ENCODE measurements at places on chromosomes 6 and 20.
A peak's percentile ranks its signal among the peaks of the same experiment; 100 is the strongest.

- no peak for DNase-seq
Observed at GRCh38 chr6:51793393-51793792, 294.0 kb downstream of the PKHD1 start.

DNA sequence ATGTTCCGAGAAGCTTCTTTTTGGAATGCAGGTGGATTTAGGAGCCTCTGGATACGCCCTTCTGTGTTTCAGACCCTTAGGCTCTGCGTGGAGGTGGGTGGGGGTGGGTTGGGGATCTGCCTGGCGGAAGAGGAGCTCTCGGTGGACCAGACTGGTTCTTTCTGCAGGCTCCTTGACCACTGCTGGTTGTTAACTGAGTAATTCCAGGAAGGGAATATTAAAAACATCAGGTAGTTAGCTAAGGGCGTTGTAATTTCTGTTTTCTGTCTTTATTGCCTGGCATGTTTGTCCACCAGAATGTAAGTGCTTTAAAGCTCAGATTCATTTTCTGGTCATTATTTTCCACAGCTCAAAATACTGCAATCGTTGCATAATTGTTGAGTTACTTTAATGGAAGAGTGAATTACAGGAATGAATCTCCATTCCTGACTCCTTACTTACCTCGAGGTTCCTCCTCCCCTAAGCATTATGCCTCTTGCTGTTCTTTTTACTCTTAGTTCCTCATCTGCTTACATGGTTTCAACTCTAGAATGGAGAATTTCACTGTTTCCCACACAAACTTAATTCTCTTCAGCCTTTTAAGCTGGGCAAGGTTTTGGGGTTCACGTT lies 5.9 kb downstream of the CDYL start:
- DNase-seq = no peak

DNA sequence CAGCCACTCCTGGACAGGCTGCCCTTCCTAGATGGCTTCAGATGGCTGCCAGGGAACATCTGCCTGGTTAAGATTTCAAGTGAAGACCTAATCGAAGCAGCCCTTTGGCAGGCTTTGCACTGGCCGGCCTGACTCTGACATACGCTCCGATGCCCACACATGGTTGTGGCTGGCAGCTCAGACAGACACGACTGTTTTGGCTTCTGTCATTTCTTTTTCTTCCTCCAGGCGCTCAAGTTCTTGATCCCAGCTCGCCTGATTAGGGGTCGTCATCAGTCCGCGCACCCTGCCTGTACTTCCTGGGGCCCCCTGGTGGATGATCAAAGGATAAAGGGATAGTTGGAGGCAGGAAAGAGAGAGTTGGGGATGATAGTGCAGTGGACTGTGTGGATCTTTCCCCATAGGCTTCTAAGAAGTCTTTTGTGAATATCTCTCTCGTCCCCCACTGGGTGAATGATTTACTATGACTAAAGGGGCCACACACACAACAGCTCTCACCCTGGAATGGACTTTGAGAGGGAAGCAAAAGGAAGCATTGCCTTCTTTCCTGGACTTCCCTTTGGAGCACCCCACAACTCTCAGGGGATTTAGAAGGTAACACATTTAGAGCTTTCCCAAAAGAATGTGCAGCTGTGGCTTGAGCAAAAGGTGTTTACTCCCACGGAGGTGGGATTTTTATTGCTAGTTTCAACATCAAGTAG lies 21.4 kb upstream of the TRAM2 start:
- no peak for DNase-seq

DNA sequence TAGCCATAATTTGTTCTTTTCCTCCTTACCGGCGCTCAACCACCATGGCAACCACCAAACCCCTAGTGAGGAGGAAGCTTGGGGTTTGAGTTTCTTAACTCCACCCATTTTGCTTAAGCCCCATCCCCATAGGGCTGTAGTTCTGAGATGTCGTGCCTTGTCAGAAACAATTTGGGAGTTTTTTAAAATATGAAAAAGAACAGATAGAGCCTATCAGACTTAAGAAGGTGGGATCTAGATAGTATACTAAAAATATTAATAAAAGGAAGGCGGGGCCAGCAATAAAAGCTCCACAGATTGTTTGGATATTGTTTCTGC lies 5.6 kb downstream of the BRD2 start:
- no peak for DNase-seq

- no peak for DNase-seq
Observed at GRCh38 chr6:109393157-109393885, 11.1 kb upstream of the CD164 start.

GRCh38 chr6:43012364-43012763 lies 1.4 kb downstream of the MEA1 start:
- no peak for DNase-seq

- no peak for DNase-seq
Observed at GRCh38 chr6:46284475-46284874, 113.7 kb upstream of the ENPP5 start.

DNA sequence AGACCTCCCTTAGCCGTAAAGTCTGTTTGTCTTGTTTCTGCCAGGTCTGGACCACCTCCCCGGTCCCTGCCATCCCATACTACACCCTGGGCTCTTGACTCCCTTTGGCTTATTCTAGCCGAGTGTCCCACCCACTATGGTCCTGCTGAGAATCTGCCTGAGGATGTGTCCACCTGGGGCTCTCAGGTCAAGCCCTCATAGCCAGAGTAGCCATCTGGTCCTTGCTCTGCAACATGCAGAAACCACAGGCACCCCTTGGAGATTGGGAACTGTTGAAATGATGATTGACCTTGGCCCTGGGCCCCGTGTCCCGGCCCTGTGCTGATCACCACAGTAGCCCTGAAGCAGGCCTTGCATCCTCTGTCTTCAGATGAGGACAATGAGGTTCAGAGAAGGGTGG lies 44.0 kb downstream of the VSTM2L start:
- DNase-seq = no peak

DNA sequence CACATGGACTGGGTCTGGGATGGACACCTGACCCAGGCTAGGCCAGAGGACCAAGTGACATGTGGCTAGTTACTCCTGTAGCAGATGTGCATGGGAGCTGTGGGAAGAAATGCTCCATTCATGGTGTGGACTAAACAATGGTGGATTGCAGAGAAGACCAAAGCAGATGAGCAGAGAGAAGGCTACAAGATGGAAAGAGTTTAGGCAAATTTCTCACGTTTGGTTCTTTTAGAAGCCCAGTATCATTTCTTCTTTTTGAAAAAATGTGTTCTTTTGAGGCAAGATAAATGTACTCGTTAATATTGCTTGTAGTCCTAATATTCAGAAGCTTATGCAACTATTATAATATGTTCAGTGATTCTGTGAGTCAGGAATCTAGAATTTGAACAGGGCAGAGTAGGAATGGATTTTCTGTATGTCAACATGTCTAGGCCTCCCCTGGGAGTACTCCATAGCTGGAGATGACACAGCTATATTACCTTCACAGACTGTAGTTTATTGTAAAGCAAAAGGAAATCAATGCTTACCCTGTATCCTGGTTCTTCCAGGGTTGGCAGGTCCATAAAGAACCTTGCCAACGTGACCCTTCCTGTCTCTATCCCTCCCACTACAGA lies 2.3 kb upstream of the BTN2A1 start:
- DNase-seq = no peak

GRCh38 chr6:53544217-53544469 lies 758 bp downstream of the GCLC start:
- DNase-seq = peak; percentile 46

- DNase-seq = no peak
Observed at GRCh38 chr6:121873595-121873994, 438.1 kb downstream of the GJA1 start.

DNA sequence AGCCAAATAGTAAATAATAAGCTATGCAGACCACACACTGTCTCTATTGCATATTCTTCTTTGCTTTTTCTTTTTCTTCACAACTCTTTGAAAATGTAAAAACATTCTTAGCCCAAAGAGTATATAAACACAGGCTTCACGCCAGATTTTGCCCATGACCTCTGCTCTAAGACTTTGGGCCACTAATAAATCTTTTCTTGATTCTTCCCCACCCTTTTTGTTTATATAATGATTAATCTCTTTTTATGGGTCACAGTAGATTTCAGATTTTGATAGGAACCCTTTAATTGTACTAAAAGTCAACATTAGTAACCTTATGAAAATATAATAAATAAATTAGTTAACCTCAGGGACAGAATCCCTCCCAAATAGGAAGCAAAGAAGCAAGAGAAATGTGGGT lies 15.8 kb upstream of the ENPP5 start:
- no peak for DNase-seq

GRCh38 chr20:19975901-19976300 lies 41.3 kb upstream of the NAA20 start:
- no peak for DNase-seq

DNA sequence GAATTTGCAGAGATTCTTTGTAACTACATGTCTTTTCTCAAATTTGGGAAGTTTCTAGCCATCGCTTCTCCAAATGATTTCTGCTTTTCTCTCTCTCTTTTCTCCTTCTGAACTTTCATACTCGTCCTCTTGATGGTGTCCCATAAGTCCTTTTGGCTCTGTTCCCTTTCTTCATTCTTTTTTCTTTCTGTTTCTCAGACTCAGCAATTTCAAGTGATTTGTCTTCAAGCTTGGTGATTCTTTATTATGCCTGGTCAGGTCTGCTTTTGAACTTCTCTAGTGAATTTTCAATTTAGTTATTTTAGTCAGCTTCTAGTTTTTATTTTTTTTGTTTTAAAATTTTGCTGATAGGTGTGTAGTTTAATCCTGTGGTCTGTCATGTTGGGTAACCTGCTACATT lies 57.6 kb upstream of the EEF1E1 start:
- DNase-seq = no peak

- DNase-seq = no peak
Observed at GRCh38 chr6:164150232-164150631, 735.7 kb downstream of the QKI start.

DNA sequence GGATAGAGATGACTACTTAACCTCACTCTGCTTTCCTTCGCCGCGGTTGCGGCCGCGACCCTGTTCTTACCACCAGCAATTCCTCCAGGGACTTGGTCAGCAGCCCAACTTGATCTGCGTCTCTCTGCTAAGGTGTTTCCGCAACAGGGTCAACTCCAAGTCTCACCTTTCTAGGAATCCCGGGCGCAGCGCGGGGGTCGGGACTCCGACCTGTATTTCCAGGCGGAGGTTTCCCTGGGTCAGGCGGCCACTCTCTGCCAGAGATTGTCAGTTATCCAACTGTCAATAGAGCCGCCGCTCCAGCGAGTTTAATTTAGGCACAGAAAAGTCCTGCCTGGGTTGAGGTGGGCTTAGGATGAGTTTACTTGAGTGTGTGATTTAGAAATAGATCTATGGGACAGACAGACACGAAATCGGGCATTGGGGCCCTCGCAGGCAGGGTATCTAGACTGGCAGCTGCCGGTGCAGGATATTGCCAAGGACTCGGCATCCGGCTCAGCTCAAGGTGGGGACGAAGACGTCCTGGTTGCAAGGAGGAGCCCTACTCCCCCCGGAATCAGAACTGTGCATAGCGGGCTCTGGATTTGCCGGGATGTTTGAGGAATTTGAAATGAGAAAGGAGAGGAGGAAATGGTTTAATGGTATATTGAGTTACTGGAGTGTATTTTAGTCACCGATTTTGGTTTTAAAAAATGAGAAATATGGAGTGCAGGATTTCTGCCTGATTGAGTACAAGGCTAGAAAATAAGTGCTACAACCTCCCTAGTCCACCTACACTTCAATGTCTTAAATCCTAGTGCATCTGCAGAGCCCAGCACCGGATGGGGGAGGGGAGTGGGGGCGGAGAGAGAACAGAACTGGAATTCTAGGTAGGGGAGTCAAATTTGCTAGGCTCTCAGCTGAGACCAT lies 23.7 kb downstream of the POM121L2 start:
- DNase-seq = no peak

DNA sequence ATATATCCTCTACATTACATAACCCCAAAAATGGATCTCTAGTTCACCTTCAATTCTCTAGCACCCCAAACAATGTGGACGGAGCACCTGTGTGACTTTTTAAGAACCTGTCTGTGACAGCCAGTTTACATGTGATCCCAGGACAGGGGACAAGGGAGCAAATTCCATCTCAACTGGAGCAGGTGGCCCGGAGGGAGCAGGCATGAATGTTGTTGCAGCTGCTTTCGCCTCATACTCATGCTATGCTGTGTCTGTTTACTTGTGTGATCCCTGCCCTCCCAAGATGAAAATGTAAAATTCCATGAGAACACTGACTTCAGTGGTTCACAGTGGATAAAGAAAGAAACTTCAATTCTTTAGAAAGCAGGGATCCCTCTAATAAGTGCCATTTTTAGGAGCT lies 600.3 kb downstream of the CDH26 start:
- DNase-seq = no peak

DNA sequence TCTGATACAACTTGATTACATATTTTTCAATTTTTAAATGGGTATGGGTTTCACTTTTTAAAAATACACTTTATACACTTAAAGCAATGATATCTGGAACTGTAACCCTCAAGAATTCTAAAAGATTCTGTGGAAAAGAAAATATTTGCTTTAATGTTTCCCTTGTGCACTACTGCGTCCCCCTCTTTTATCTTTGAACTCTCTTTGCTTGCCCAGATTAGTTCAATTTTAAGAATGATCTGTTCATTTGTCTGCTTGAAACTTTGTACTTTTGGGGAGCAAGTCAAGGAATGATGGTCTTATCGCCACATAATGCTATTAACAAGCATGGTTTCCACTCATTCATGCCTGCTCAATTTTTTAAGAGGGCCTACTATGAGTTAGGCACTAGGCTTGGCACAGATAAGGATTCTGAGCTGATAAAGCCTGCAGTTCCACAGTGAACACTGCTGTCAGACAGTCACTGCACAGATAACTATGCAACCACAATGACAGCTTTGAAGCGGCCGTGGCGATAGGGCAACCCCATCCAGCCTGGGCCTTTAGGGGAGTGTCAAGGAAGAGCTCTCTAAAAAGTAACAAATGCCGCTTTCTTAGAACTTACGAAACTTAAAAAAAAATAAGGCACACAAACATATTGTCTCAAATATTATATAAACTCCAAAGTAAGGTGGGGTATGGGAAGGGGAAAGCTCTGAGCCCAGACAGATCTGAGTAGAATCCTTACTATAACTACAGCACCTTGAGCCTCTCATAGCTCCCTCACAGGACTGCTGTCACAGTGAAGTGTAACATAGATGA lies 29.7 kb downstream of the FYN start:
- no peak for DNase-seq

DNA sequence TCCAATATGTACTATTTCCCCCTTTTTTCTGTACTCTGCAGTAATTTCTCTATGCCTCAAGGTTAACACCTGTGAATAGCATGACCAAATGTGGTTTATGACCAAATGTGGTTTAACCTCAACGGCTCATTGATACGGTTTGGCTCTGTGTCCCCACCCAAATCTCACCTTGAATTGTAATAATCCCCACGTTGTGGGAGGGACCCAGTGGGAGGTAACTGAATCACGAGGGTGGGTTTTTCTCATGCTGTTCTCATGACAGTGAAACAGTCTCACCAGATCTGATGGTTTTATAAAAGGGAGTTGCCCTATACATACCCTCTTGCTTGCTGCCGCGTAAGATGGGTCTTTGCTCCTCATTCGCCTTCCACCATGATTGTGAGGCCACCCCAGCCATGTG lies 18.7 kb downstream of the DEK start:
- peak; percentile 37 for DNase-seq

- no peak for DNase-seq
Observed at GRCh38 chr20:37789408-37789807, 95.6 kb downstream of the CTNNBL1 start.
